ENCODE measurements at places on chromosomes 3 and 15.

DNA sequence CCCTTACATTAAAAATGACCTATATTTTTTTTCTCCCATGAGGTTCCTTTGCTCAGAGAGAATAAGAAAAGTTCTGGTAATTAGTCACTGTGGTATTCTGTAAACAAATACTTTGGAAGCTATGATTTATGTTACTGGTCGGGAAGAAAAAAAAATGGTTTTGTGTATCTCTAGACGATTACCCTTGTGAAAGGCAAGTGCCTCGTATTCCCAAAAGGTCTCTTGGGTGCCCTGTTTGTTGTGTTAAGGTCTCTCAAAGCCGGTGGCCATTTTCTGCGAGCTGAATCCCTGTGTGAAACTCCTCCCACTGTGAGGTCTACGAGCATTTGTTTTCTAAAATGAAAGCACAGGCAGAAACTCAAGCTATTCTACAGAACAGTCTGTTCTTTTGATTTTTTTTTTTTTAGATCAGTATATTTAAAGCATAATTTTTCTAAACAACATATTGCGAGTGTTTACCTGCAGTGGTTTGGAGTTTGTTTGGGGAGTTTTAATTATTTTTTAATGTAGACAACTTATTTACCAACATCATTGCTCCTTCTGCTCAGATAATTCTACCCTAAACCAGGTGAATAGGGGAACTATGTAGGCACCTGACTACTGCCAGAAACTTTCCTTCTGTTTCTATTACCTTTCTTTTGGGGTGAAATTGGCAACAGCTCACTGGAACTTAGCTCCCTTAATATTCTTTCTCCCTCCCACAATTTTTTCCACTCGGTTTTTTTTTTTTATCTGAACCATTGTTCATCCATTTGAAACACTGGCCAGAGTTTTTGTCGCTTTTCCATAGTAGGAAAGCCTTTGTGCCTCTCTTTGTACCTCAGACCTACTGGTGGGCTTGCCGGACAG, 44.0 kb downstream of the ZBTB38 start:
- peak; percentile 44 for DNase-seq

- DNase-seq: peak; percentile 97
These were observed at the start of gene WDR73 for GRCh38 chr15:84653910-84654688. WDR73 (minus strand) TSS chr15:84654283; CDS start chr15:84654274, 9 bp downstream.

DNA sequence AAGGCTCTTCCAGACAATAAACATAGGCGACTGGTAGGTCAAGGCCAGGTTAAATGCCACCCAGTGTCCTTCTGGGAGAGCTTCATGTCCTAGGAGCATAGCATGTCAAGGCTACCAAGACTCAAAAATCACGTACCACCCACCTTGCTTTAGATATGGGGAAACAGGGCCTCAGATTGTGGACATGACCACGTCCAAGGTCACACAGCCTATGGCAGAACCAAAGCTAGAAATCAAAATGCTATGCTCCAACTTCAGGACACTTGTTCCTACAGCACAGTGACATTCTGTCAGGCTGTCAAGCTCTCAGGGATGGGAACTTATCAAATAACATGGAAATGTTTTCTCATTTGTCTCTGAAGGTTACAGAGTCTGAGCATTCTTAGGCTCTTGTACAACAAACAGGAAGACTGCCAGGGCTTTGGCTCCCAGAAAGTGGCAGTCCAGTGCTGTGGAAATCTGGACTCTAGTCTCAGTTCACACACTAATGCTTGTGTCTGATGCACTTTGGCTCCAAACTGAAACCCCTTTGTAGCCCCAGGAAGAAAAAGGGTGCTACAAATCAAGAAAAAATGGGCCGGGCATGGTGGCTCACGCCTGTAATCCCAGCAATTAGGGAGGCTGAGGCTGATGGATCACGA, 170.4 kb upstream of the LPP start:
- DNase-seq: no peak

DNA sequence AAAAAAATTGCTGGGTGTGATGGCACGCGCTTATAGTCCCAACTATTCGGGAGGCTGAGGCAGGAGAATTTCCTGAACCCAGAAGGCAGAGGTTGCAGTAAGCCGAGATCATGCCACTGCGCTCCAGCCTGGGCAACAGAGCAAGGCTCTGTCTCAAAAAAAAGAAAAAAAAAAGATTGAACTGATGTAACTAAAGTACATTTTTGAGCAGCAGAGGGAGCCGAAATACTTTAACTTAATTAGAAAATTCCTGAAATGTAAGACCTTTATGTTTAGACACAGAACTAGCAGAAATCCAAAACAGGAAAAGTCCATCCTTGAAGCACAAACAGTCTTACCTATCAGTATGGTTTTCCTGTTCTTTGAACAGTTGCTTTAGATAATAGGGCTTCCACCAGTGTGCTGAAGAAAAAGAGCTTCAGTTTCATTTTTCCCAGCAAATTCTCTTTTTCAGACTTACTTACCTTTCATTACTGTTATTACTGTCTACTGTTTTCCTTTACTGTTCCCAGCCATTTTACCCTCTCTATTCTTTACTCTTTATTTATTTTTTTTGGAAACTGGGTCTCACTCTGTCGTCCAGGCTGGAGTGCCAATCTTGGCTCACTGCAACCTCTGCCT, 33.4 kb upstream of the ZNF609 start:
- no peak for DNase-seq

- DNase-seq: no peak
These were observed 207.4 kb downstream of the EPHA6 start for GRCh38 chr3:97021778-97022177.

GRCh38 chr3:43854916-43855315, 164.2 kb downstream of the ABHD5 start:
- DNase-seq: no peak

GRCh38 chr3:190581041-190581541, 67.2 kb downstream of the IL1RAP start:
- DNase-seq: no peak

DNA sequence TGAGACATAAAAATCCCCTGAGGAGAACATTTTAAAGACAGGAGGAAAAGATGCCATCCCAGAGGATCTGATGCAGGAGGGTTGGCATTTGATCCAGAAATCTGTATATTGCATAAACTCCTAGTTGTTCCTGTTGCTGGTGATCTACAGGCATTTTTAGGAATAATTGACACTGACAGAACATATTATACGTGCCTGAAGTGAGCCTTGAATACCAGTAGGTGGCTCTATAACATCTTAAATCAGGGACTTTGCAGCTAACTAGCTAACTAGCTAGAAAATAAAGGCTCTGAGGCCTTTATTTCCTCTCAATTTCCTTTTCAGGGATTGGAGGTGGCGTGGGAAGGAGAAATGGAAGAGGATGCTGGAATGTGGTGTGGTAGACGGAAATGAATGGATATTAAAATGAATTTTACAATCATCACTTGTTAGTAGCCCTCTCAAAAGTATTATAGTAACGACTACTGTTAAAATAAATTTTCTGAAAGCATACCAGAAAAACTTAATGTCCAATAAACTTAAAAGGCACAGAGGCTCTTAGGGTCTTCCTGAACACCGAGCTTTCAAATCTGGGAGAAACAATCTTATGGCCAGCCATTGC, 73.8 kb upstream of the ZBED2 start:
- DNase-seq: no peak

GRCh38 chr3:64399205-64399800, 174.0 kb upstream of the PRICKLE2 start:
- no peak for DNase-seq

GRCh38 chr3:166263460-166263859, 426.2 kb upstream of the BCHE start:
- no peak for DNase-seq

GRCh38 chr15:62444104-62445022, 279.3 kb upstream of the C2CD4B start:
- DNase-seq: no peak

DNA sequence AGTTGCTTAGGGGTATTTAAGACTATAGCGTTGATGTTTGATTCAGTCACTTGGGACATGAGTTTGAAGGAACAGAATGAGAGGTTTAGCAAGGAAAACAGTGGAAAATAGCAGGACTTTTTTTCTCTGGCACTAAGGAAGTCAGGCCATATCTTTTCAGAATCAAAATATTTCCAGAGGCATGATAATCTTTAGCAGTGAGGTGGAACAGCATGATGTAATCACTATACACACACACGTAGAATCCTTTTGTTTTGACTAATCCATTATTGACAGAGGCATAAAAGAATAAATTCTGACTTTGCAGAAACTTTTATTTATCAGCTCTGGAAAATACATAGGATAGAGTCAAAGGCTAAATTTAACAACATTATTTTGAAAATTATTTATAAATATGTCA, 174.1 kb downstream of the ZPLD1 start:
- DNase-seq: no peak

DNA sequence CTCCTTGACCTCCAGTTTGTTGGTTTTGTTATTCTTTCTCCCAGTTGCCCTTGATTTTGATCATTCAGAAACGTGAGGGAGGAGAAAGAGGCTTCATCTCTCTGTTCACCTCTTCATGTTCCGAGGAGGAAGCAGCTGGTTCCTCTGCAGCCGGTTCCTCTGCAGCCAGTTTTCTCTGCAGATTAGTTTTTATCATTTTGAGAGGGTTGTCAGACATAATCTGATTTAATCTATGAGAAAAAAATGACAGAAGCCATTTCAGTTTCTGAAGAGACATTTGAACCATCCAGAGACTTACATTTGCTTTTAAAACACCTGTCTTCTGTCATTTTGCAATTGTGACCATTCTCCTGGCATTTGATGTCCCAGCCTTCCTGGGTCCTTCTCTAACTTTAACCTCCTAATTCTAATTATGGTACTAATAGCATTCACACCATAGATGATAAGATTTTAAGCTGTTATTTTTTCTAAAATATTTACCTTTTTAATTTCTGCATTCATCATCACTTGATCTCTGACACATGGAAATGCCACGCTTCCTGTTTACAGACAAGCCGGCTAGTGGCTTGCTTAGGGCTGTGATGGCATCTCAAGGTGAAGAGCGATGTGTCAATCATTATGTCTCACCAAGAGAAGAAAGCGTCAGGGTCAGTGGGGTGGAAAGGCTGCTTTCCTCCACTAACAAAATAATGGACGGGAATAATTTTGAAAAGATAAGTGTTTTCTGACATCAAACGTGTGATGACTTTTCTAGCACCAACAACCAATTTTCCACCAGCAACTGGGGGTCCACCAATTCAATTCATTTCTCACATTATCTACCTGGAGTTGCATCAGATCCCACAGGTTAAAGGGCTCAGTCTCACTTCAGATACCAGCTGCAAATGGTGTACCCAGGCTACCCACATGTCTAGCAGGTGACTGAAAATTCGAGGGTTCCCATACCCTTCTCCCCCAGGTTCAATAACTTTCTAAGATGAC, 76.4 kb downstream of the CHRNA7 start:
- DNase-seq: no peak

GRCh38 chr3:77256584-77257503, 216.9 kb downstream of the ROBO2 start:
- no peak for DNase-seq

GRCh38 chr3:123859177-123859576, 25.0 kb downstream of the MYLK start:
- no peak for DNase-seq

- peak; percentile 41 for DNase-seq
These were observed at the start of gene CSPG5 for GRCh38 chr3:47578691-47579632. CSPG5 (minus strand) TSS chr3:47578865; CDS start chr3:47578693, 172 bp downstream.

DNA sequence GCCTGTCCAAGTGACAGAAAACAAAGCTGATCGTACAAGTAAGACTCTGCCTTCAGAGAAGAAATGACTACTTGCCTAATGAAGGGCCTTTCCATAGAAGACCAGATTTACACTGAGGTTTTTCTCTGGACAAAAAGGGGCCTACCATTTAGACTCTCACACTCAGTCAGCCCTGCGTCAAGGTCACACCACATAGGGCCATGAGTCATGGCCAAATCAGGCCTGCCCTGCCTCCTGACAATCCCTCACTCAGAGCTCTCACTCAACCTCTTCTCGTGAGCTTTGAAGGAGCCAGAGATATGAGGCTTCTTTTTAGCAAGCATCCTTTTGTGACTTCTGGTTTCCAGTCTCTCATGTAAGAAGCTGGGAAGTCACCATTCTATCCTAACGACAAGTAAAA, 68.1 kb upstream of the NMNAT3 start:
- DNase-seq: no peak

GRCh38 chr15:35362195-35362829, 183.7 kb downstream of the DPH6 start:
- no peak for DNase-seq

DNA sequence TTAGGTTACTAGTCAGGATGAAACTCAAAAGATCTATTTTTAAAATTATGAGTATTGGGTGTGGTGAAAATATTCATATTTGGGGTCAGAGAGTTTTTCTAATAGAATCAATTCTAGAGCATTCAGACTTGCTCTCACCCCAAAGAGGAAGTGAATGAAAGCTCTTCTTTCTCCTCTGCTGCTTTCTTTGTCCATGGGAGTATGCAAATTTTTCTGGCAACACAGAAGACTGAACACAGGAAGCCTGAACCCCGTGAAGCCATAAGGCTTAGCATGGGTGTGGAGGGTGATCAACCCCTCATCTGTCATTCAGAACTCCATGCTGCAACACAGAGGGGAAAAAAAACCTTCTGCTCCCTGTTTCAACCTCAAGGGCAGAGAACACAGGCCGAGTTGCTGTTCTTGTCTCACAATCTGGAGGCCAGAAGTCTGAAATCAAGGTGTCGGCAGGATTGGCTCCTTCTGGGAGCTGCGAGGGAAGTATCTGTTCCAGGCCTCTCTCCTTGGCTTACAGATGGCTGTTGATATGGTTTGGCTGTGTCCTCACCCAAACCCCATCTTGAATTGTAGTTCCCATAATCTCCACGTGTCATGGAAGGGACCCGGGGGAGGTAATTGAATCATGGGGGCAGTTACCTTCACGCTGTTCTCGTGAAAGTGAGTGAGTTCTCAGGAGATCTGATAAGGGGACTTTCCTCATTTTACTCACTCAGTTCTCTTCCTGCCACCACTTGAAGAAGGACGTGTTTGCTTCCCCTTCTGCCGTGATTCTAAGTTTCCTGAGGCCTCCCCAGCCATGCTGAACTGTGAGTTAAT, 33.7 kb upstream of the CD47 start:
- peak; percentile 73 for DNase-seq

DNA sequence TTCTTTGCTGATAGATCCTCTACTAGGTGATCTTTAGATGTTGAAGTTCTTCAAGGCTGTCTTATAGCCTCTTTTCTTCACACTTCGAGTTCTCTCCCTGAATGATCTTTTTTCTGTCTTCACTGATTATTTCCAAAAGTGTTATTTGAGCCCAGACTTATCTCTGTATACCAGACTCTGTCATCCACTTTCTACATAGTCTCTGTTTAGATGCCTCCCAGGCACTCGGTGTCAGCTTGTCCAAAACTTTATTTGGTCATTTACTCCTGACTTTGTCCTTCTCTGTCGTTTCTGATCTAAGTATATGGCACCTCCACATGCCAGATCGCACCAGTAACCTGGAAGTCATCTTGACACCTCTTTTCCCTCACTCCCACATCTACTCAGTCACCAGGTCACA, 27.6 kb downstream of the KLHL18 start:
- DNase-seq: no peak

GRCh38 chr15:82570721-82571508, 30.7 kb upstream of the RPS17 start:
- no peak for DNase-seq

- peak; percentile 48 for DNase-seq
These were observed 39.7 kb downstream of the SPATA12 start for GRCh38 chr3:57100046-57100695.

- no peak for DNase-seq
These were observed 702 bp upstream of the GPX1 start for GRCh38 chr3:49358884-49359225.

GRCh38 chr3:190492129-190492528, 21.8 kb upstream of the IL1RAP start:
- DNase-seq: no peak

GRCh38 chr15:71167445-71168165, 52.3 kb downstream of the THSD4 start:
- no peak for DNase-seq

- DNase-seq: no peak
These were observed 26.4 kb downstream of the GRIP2 start for GRCh38 chr3:14513566-14514322.
